ENCODE measurements at places on chromosomes 2 and 18. TPM values are rescaled to one million over a fixed set of nuclear protein-coding genes. Genes with fewer than 3 reads are reported as not detected.

DNA sequence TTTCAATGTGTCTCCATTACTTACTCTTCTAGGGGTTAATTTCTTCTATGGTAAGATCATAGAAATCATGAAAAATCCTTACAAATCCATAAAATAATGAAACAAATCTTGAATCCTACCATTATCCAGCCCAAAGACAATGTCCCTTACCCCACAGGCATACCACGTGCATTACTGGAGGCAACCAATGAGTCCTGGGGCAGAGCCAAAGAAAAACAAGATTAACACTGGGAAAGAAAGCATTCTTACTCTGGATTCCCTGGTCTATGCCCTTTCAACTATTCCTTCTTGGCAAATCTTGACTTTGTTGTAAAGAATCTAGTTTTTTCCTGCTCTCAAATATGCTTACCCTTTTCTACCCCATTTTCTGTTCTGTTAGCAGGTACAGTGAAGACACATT is 3.1 kb upstream of the GALNT1 start:
- H3K4me3 ChIP-seq, result no peak overlapping the region
- no peak overlapping the region for H3K27ac ChIP-seq
- H3K27me3 ChIP-seq, result no peaks in the 10 kb centered on the region
- no peak for DNase-seq

GRCh38 chr2:28452534-28453081 is 43.3 kb upstream of the PLB1 start:
- DNase-seq, result peak; percentile 75

DNA sequence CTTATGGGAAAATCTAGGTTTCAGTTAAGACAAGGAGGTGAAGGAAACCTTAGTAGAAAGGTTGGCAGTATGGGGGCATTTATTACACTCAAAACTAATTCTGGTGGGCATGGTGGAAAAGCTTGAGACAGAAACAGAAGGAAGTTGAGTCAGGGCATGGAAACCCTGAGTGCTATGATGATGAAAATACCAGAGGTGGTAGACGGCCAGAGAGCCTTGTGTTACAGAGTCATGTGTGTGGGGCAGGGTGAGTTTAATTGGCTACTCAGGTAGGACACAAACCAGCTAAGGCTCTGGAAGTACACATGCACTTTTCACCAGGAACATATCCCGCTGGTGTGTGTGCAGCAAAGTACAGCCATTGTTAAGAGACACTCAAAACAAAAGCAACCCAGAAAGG is 20.7 kb upstream of the FAM136A start:
- no peaks in the 10 kb centered on the region for H3K27me3 ChIP-seq
- no peak overlapping the region for H3K4me3 ChIP-seq
- no peak overlapping the region for H3K27ac ChIP-seq
- H3K4me1 ChIP-seq, result no peaks in the 10 kb centered on the region

- H3K4me1 ChIP-seq, result no peaks in the 10 kb centered on the region
- no peak overlapping the region for H3K4me3 ChIP-seq
- DNase-seq, result no peak
- no peaks in the 10 kb centered on the region for H3K27me3 ChIP-seq
- H3K36me3 ChIP-seq, result no peaks in the 10 kb centered on the region
Measured at GRCh38 chr2:124112966-124113365, 87.9 kb downstream of the CNTNAP5 start.

- H3K4me3 ChIP-seq, result no peak overlapping the region
- H3K27ac ChIP-seq, result no peak overlapping the region
- no peaks in the 10 kb centered on the region for H3K27me3 ChIP-seq
Measured at GRCh38 chr2:193537531-193537930, 1342.8 kb upstream of the TMEFF2 start.

DNA sequence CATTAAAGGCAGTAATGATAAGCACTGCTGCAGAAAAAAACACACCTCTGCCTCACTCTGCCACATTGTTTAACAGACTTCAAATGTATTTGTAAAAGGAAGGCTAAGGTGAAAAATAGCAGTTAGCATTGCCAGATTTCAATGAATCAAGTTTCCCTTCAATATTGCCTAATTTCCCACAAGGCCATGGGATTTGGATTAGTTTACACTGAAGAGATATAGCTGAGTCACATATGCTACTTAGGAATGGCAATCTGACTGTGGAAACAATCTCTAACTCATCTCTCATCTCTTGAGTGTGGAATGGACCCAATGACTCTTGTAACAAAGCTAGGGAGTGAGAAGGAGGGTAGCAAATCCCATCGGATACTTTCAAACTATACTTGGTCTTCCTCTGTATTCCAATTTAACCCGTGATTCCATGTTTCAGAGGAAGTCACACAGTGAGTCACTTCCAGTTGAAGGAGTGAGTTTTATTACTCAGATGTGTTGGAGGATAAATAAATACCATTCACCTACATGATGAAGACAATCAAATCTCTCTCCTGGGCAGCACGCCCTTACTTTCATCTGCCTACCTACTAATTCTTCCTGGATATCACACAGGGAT is 5.1 kb downstream of the B4GALT6 start:
- peaks cover 5% of the 10 kb centered on the region for H3K4me1 ChIP-seq
- no peak overlapping the region for H3K27ac ChIP-seq
- H3K36me3 ChIP-seq, result no peaks in the 10 kb centered on the region

GRCh38 chr18:63131106-63131958 is 188.2 kb downstream of the BCL2 start:
- no peak overlapping the region for H3K4me3 ChIP-seq
- H3K27ac ChIP-seq, result no peak overlapping the region
- H3K4me1 ChIP-seq, result peaks cover 13% of the 10 kb centered on the region
- no peaks in the 10 kb centered on the region for H3K27me3 ChIP-seq

The VSNL1 gene
- total RNA-seq, result not detected

Data from upper lobe of left lung (tissue), 6 donors.